ENCODE measurements at places on chromosomes 16 and 17. TPM values are rescaled to one million over a fixed set of nuclear protein-coding genes. Genes with fewer than 3 reads are reported as not detected.

DNA sequence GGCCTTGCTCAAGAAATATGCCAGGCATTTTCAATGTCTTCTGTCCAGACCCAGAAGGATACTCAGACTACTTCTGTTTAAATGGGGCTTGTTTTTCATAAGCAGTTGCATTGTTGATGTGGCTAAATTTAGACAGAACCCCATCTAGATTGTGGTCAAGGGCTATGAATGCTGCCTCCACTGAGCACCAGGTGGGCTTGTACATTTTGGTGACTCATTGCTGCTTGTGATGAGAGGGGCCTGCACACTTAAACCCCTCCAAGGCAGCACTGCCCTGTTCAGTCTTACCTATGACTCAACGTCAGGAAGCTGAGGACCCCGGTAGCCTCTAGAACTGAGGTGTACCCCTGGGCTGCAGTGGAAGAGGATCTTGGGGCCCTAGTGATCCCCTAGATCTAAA, 144.0 kb downstream of the PRKCA start:
- peaks cover 2% of the 10 kb centered on the region for H3K4me1 ChIP-seq
- no peak for DNase-seq
- no peak overlapping the region for H3K4me3 ChIP-seq
- no peaks in the 10 kb centered on the region for H3K36me3 ChIP-seq
- no peak overlapping the region for H3K27ac ChIP-seq
- H3K27me3 ChIP-seq: no peaks in the 10 kb centered on the region

GRCh38 chr16:88521674-88522073, 48.5 kb upstream of the ZC3H18 start:
- H3K4me1 ChIP-seq: no peaks in the 10 kb centered on the region
- H3K4me3 ChIP-seq: no peak overlapping the region
- H3K36me3 ChIP-seq: no peaks in the 10 kb centered on the region
- H3K27me3 ChIP-seq: no peaks in the 10 kb centered on the region

GRCh38 chr17:16215002-16215272, 397 bp downstream of the NCOR1 start:
- H3K36me3 ChIP-seq: no peaks in the 10 kb centered on the region
- peaks cover 4% of the 10 kb centered on the region for H3K4me1 ChIP-seq
- peak; percentile 72 for DNase-seq
- no peaks in the 10 kb centered on the region for H3K27me3 ChIP-seq

GRCh38 chr17:63445954-63446752, at the start of gene CYB561:
Gene CYB561 (minus strand): TSS chr17:63446306. CDS start chr17:63437547, 8,759 bp downstream.
- H3K27me3 ChIP-seq: no peaks in the 10 kb centered on the region
- H3K4me1 ChIP-seq: peaks cover 12% of the 10 kb centered on the region
- peak within 1 kb of the TSS; percentile 68 for H3K4me3 ChIP-seq
- peak within 1 kb of the TSS; percentile 82 for H3K27ac ChIP-seq
- peak; percentile 91 for DNase-seq
- no peaks in the 10 kb centered on the region for H3K36me3 ChIP-seq

GRCh38 chr16:8767176-8767575, 30.3 kb downstream of the TMEM186 start:
- no peak for DNase-seq
- H3K27me3 ChIP-seq: no peaks in the 10 kb centered on the region
- no peak overlapping the region for H3K4me3 ChIP-seq
- no peaks in the 10 kb centered on the region for H3K4me1 ChIP-seq
- H3K27ac ChIP-seq: no peak overlapping the region
- H3K36me3 ChIP-seq: peaks cover 22% of the 10 kb centered on the region

- DNase-seq: no peak
- H3K4me1 ChIP-seq: no peaks in the 10 kb centered on the region
- no peaks in the 10 kb centered on the region for H3K36me3 ChIP-seq
- H3K27ac ChIP-seq: no peak overlapping the region
Observed at GRCh38 chr16:55256412-55257016, 67.5 kb upstream of the IRX6 start.

The DLG4 gene
- total RNA-seq: 18.9 TPM

The SBK1 gene
- 2.5 TPM for total RNA-seq

The MAPT gene
- 2.9 TPM for total RNA-seq

Data from kidney (tissue), 22 donors.